Mesenchymal stem cell (in vitro differentiated cells and primary cell): ENCODE measurements at places on chromosomes 4 and X.
A peak's percentile ranks its signal among the peaks of the same experiment; 100 is the strongest.

DNA sequence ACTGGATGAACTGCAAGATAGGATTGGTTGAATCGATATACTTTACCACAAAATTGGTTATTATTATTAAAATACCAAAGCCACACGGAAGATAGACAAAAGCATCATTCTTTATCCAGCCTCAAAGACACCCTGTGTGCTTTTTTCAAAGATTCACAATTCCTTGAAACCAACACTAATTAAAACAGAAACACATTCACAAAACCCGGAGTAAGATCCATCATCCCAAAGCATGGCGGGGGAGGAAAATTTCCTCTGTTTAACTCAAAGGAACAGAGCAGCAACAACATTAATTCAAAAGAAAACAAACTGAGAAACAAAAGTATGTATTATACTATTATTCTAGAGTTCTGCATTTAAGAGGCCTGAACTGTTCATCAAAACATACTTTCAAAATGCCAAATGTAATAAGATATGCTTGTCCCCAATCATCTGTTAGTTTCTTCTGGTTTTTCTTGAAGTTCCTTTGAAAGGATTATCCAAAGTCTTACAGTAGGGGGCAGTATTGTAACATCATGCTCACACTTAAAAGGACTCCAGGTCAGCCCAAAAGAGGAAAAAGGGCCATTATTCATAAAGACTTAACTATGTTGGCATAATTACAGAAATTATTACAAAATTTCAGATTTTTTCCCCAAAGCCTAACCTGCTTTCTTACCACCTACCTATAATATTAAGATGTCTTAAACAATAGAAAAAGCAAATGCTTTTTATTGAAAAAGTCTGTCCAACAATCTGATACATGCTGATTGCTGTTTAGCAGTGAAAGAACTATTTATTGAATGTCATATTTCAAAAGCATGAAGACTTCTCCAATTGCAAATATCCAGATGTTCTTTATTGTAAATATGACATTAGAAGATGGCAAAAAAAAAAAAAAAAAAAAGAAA is 168.7 kb downstream of the SCFD2 start:
- no peaks in the 10 kb centered on the region for H3K36me3 ChIP-seq
- no peaks in the 10 kb centered on the region for H3K4me1 ChIP-seq
- H3K4me3 ChIP-seq: peak overlapping the region; percentile 46
- H3K27me3 ChIP-seq: no peaks in the 10 kb centered on the region
- DNase-seq: peak; percentile 86

DNA sequence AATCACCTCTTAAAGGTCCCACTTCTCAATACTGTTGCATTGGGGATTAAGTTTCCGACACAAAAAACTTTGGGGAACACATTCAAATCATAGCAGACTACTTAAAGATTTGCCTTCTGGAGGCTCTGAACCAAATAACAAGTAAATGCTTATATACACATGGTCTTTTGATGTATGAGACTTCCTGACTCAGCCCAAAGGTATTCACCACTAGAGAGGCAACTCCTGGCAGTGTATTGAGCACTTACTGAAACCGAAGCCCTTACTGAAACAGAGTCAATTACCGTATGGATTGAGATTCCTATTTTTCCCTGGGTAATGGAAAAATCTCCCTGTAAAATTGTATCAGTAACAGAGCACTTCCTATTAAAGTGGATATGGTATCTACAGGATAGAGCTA is 45.4 kb downstream of the ZCCHC13 start:
- H3K27me3 ChIP-seq: no peaks in the 10 kb centered on the region
- H3K36me3 ChIP-seq: no peaks in the 10 kb centered on the region
- H3K4me1 ChIP-seq: no peaks in the 10 kb centered on the region
- no peak overlapping the region for H3K27ac ChIP-seq

GRCh38 chr4:139736274-139736660 is 70.6 kb downstream of the MGST2 start:
- H3K27me3 ChIP-seq: no peaks in the 10 kb centered on the region
- H3K27ac ChIP-seq: no peak overlapping the region
- H3K4me3 ChIP-seq: no peak overlapping the region
- peaks cover 8% of the 10 kb centered on the region for H3K4me1 ChIP-seq

GRCh38 chr4:53780736-53781400 is 189.6 kb upstream of the LNX1 start:
- H3K27me3 ChIP-seq: no peaks in the 10 kb centered on the region
- no peak overlapping the region for H3K27ac ChIP-seq
- H3K36me3 ChIP-seq: no peaks in the 10 kb centered on the region
- peak; percentile 40 for DNase-seq
- H3K4me1 ChIP-seq: peaks cover 5% of the 10 kb centered on the region
- no peak overlapping the region for H3K4me3 ChIP-seq

GRCh38 chr4:24843096-24843495 is 47.7 kb downstream of the SOD3 start:
- no peak overlapping the region for H3K4me3 ChIP-seq
- no peaks in the 10 kb centered on the region for H3K27me3 ChIP-seq
- H3K27ac ChIP-seq: no peak overlapping the region
- H3K36me3 ChIP-seq: peaks cover 3% of the 10 kb centered on the region
- H3K4me1 ChIP-seq: peaks cover 5% of the 10 kb centered on the region

GRCh38 chr4:164935363-164935762 is 42.1 kb downstream of the TRIM61 start:
- H3K27me3 ChIP-seq: no peaks in the 10 kb centered on the region
- H3K4me1 ChIP-seq: peaks cover 7% of the 10 kb centered on the region
- no peaks in the 10 kb centered on the region for H3K36me3 ChIP-seq
- peak; percentile 16 for DNase-seq
- no peak overlapping the region for H3K27ac ChIP-seq
- no peak overlapping the region for H3K4me3 ChIP-seq

GRCh38 chr4:188295899-188296298 is 156.7 kb downstream of the TRIML1 start:
- peak; percentile 9 for DNase-seq
- no peak overlapping the region for H3K27ac ChIP-seq
- no peak overlapping the region for H3K4me3 ChIP-seq
- H3K27me3 ChIP-seq: no peaks in the 10 kb centered on the region

- DNase-seq: peak; percentile 0
- H3K36me3 ChIP-seq: no peaks in the 10 kb centered on the region
- H3K27me3 ChIP-seq: no peaks in the 10 kb centered on the region
- H3K4me1 ChIP-seq: no peaks in the 10 kb centered on the region
- H3K27ac ChIP-seq: no peak overlapping the region
- H3K4me3 ChIP-seq: no peak overlapping the region
These were observed 38.6 kb downstream of the ALG13 start for GRCh38 chrX:111719426-111720210.

- no peaks in the 10 kb centered on the region for H3K27me3 ChIP-seq
- H3K36me3 ChIP-seq: no peaks in the 10 kb centered on the region
- H3K27ac ChIP-seq: no peak overlapping the region
- no peaks in the 10 kb centered on the region for H3K4me1 ChIP-seq
- no peak for DNase-seq
- no peak overlapping the region for H3K4me3 ChIP-seq
These were observed 304.7 kb upstream of the FTHL17 start for GRCh38 chrX:31376408-31377022.

DNA sequence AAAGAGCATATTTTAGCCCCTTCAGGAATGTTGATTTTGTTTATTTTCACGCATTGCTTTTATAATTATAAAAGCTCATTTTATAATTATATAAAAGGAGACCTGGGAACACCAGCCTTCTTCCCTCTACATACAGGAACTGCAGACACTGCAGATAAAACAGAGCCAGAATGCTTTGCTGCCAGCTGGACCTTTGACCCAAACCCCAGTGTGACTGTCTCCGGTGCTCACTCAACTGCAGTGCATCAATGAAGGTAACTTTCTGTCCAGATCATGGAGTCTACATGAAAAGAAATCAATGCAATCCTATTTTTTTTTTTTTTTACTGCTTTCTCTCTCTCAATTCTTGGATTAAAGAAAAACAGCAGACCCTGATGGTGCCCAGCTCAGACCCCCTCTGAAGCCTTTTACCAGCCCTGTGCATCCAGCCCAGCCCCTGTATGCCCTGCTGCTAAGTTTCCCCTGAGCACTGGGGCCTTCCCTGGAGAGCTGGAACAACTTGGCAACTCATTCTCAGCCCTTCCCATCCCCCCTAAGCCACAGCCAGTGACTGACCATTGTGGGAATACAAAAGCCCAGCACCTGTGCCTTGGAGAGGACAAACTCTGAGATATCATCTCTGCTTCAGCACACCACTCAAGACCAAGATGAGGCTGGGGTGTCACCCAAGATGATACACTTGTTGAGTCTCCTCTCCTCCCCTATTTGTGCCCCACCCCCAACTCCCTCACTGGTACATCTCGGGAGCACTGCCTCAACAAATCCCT is 182.1 kb downstream of the EVC2 start:
- no peaks in the 10 kb centered on the region for H3K27me3 ChIP-seq
- H3K4me3 ChIP-seq: no peak overlapping the region
- H3K4me1 ChIP-seq: no peaks in the 10 kb centered on the region
- no peak for DNase-seq
- no peak overlapping the region for H3K27ac ChIP-seq
- H3K36me3 ChIP-seq: peaks cover 11% of the 10 kb centered on the region

- H3K27ac ChIP-seq: no peak overlapping the region
- no peak overlapping the region for H3K4me3 ChIP-seq
- H3K4me1 ChIP-seq: peaks cover 4% of the 10 kb centered on the region
- H3K27me3 ChIP-seq: peaks cover 3% of the 10 kb centered on the region
These were observed 15.7 kb upstream of the PLCXD1 start for GRCh38 chrX:265502-265901.

- peak overlapping the region; percentile 23 for H3K4me3 ChIP-seq
- no peak for DNase-seq
- H3K4me1 ChIP-seq: no peaks in the 10 kb centered on the region
- no peak overlapping the region for H3K27ac ChIP-seq
- H3K27me3 ChIP-seq: no peaks in the 10 kb centered on the region
These were observed 57.0 kb downstream of the TRIML1 start for GRCh38 chr4:188196134-188196735.

- H3K36me3 ChIP-seq: no peaks in the 10 kb centered on the region
- H3K27me3 ChIP-seq: no peaks in the 10 kb centered on the region
- no peak overlapping the region for H3K27ac ChIP-seq
- H3K4me1 ChIP-seq: peaks cover 4% of the 10 kb centered on the region
- H3K4me3 ChIP-seq: no peak overlapping the region
- peak; percentile 48 for DNase-seq
These were observed 3.6 kb downstream of the APOO start for GRCh38 chrX:23904096-23904495.

- peaks cover 7% of the 10 kb centered on the region for H3K36me3 ChIP-seq
- no peak overlapping the region for H3K27ac ChIP-seq
- no peaks in the 10 kb centered on the region for H3K4me1 ChIP-seq
- H3K27me3 ChIP-seq: peaks cover 20% of the 10 kb centered on the region
- DNase-seq: peak; percentile 90
These were observed 695 bp upstream of the PIGA start for GRCh38 chrX:15336023-15336413.

- H3K27ac ChIP-seq: no peak overlapping the region
- H3K4me3 ChIP-seq: peak overlapping the region; percentile 86
- peaks cover 2% of the 10 kb centered on the region for H3K4me1 ChIP-seq
- DNase-seq: no peak
These were observed 1.1 kb downstream of the BLOC1S4 start for GRCh38 chr4:6716958-6717655.

- no peak overlapping the region for H3K27ac ChIP-seq
- no peaks in the 10 kb centered on the region for H3K36me3 ChIP-seq
- no peaks in the 10 kb centered on the region for H3K4me1 ChIP-seq
- no peak for DNase-seq
- H3K4me3 ChIP-seq: no peak overlapping the region
These were observed 31.8 kb downstream of the NAA11 start for GRCh38 chr4:79294064-79294463.

DNA sequence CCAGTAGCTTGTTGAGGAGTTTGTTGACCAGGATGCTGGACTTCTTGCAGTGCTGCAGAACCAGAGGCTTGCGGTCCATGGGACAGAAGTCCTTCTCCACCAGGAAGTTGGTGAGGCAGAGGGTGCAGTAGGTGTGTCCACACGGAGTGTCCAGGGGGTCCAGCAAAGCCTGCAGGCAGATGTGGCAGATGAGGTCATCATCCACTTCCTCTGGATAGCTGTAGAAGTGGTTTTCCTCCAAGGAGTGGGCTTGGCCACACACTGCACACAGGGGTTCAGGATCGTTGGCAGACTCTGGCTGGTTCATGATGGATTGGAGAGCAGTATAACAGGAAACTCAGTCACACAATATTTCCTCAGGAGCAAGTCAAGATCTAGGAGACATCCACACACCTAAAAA is 17.6 kb downstream of the LNX1 start:
- no peak overlapping the region for H3K4me3 ChIP-seq
- no peaks in the 10 kb centered on the region for H3K27me3 ChIP-seq
- peaks cover 3% of the 10 kb centered on the region for H3K4me1 ChIP-seq

- no peak overlapping the region for H3K4me3 ChIP-seq
- H3K36me3 ChIP-seq: no peaks in the 10 kb centered on the region
- peaks cover 80% of the 10 kb centered on the region for H3K27me3 ChIP-seq
- no peaks in the 10 kb centered on the region for H3K4me1 ChIP-seq
- no peak for DNase-seq
- no peak overlapping the region for H3K27ac ChIP-seq
These were observed 538.5 kb downstream of the BCOR start for GRCh38 chrX:39559229-39559628.

- no peaks in the 10 kb centered on the region for H3K4me1 ChIP-seq
- H3K27ac ChIP-seq: no peak overlapping the region
- no peaks in the 10 kb centered on the region for H3K36me3 ChIP-seq
- DNase-seq: no peak
These were observed 390.0 kb upstream of the NWD2 start for GRCh38 chr4:36854554-36854953.

GRCh38 chrX:136028383-136028984 is 43.2 kb downstream of the SLC9A6 start:
- H3K36me3 ChIP-seq: peaks cover under 1% of the 10 kb centered on the region
- DNase-seq: peak; percentile 74
- H3K4me3 ChIP-seq: no peak overlapping the region
- H3K4me1 ChIP-seq: peaks cover 7% of the 10 kb centered on the region

GRCh38 chr4:148778980-148779675 is 336.9 kb upstream of the NR3C2 start:
- no peaks in the 10 kb centered on the region for H3K27me3 ChIP-seq
- DNase-seq: no peak
- H3K36me3 ChIP-seq: no peaks in the 10 kb centered on the region
- peaks cover 3% of the 10 kb centered on the region for H3K4me1 ChIP-seq
- no peak overlapping the region for H3K27ac ChIP-seq

- DNase-seq: peak; percentile 72
- H3K4me3 ChIP-seq: no peak overlapping the region
- no peaks in the 10 kb centered on the region for H3K27me3 ChIP-seq
- H3K36me3 ChIP-seq: no peaks in the 10 kb centered on the region
- H3K4me1 ChIP-seq: no peaks in the 10 kb centered on the region
- H3K27ac ChIP-seq: peak overlapping the region; percentile 68
These were observed 101.0 kb downstream of the ATP11C start for GRCh38 chrX:139831675-139832456.
